ENCODE measurements at places on chromosomes 6 and 20. TPM values are rescaled to one million over a fixed set of nuclear protein-coding genes. Genes with fewer than 3 reads are reported as not detected.

GRCh38 chr6:36329798-36330291, 6.8 kb downstream of the BNIP5 start:
- no peak overlapping the region for H3K27ac ChIP-seq
- DNase-seq, result no peak
- peaks cover 2% of the 10 kb centered on the region for H3K4me1 ChIP-seq
- no peaks in the 10 kb centered on the region for H3K36me3 ChIP-seq
- H3K27me3 ChIP-seq, result peaks cover 11% of the 10 kb centered on the region

GRCh38 chr6:129936329-129937165, 75.4 kb upstream of the TMEM244 start:
- peaks cover 4% of the 10 kb centered on the region for H3K4me1 ChIP-seq
- H3K4me3 ChIP-seq, result no peak overlapping the region
- H3K27me3 ChIP-seq, result peaks cover 18% of the 10 kb centered on the region

DNA sequence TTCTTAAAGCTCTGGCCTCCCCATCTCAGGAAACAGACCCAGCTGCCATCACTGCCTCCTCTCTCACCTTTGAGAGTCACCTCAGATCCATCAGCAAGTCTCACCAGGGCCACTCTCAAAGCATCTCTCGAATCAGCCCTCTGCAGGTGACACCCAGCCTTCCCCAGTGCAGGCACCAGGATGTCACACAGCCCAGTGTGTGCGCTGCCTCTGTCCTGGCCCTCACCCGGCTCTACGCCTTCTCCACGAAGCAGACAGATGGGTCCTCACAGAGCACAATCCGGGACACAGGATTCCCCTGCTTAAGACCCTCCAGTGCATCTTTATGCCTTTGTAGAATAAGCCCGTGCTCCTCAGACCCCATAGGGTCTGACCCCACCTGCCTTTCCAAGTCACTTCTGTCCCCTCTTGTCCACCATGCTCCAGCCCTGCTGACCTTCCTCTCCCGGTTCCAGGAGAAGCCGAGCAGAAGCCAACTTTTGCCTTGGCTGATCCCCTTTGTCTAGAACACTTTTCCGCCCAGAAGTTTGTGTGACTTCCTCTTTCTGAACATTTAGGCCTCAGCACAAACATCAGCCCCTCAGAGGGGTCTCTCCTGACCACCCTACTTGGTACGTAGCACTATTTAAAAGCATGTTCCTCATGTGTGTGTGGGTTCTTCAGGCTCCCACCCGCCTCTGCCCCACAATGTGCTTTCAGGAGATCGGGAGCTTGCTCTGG, 60.2 kb downstream of the PSMG4 start:
- peaks cover 16% of the 10 kb centered on the region for H3K27me3 ChIP-seq
- H3K4me1 ChIP-seq, result peaks cover 7% of the 10 kb centered on the region
- H3K27ac ChIP-seq, result no peak overlapping the region
- no peak overlapping the region for H3K4me3 ChIP-seq
- H3K36me3 ChIP-seq, result no peaks in the 10 kb centered on the region

GRCh38 chr20:62088258-62089127, 22.8 kb upstream of the TAF4 start:
- no peak overlapping the region for H3K4me3 ChIP-seq
- no peak overlapping the region for H3K27ac ChIP-seq
- H3K36me3 ChIP-seq, result no peaks in the 10 kb centered on the region
- peaks cover 13% of the 10 kb centered on the region for H3K27me3 ChIP-seq
- no peak for DNase-seq

GRCh38 chr6:29490055-29490454, 2.3 kb upstream of the MAS1L start:
- no peak overlapping the region for H3K27ac ChIP-seq

GRCh38 chr6:100271625-100272024, 193.1 kb downstream of the SIM1 start:
- no peaks in the 10 kb centered on the region for H3K4me1 ChIP-seq
- H3K27me3 ChIP-seq, result peaks cover 2% of the 10 kb centered on the region
- H3K27ac ChIP-seq, result no peak overlapping the region
- H3K4me3 ChIP-seq, result no peak overlapping the region
- no peaks in the 10 kb centered on the region for H3K36me3 ChIP-seq

- H3K27me3 ChIP-seq, result no peaks in the 10 kb centered on the region
- DNase-seq, result no peak
- peaks cover 5% of the 10 kb centered on the region for H3K36me3 ChIP-seq
- H3K4me3 ChIP-seq, result no peak overlapping the region
- no peak overlapping the region for H3K27ac ChIP-seq
- peaks cover 39% of the 10 kb centered on the region for H3K4me1 ChIP-seq
Measured at GRCh38 chr20:58402827-58403226, 13.8 kb downstream of the VAPB start.

SPTLC3 gene
- total RNA-seq, result not detected

SEC63 gene
- total RNA-seq, result 64.4 TPM

DNA sequence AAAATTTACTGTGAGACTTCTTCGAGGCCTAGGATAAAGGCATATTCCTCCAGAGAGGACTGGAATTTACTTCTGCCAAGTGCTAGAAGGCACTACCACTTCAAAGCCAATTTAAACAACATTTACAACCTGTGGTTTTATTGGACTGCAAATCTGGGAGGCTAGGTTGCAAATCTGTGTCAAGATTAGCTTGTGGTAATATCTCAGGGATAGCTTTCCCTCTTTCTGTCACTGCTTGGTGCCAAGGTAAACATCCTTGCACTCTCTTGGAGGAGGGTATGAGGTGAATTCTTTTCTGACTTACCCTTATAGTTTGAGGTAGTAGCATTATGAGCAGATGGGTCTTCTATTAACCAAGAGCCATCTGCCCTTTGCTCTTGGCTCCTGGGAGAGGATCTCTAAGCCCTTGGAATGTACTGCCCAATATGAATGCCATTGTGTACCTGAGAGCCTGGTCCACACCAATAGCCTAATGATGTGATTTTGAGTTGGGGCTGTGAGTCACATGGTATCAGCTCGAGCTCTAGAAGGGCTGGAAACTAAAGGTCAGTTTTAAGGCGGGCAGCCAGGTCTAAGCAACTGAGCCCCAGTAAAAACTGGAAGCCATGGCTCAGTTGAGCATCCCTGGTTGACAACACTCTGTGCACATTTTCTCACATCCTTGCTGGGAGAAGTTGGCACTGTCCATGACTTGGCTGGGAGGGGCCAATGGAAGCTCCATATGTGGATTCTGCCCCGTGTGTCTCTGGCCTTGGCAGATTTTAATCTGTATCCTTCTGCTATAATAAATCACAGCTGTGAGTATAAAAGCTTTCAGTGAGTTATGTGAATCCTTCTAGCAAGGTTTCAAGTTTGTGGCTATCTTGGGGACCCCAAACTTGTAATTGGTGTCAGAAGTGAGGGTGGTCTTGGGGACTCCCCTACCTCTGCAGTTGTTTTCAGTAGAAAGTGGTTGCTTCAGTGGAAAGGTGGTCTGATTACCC, 188.1 kb downstream of the UBE3D start:
- H3K36me3 ChIP-seq, result no peaks in the 10 kb centered on the region
- peaks cover 2% of the 10 kb centered on the region for H3K27me3 ChIP-seq
- H3K4me1 ChIP-seq, result no peaks in the 10 kb centered on the region
- no peak overlapping the region for H3K4me3 ChIP-seq

GRCh38 chr20:64010711-64011237, 25.2 kb upstream of the C20orf204 start:
- peaks cover 71% of the 10 kb centered on the region for H3K36me3 ChIP-seq
- H3K27me3 ChIP-seq, result no peaks in the 10 kb centered on the region
- no peak overlapping the region for H3K27ac ChIP-seq
- H3K4me1 ChIP-seq, result peaks cover 3% of the 10 kb centered on the region

DNA sequence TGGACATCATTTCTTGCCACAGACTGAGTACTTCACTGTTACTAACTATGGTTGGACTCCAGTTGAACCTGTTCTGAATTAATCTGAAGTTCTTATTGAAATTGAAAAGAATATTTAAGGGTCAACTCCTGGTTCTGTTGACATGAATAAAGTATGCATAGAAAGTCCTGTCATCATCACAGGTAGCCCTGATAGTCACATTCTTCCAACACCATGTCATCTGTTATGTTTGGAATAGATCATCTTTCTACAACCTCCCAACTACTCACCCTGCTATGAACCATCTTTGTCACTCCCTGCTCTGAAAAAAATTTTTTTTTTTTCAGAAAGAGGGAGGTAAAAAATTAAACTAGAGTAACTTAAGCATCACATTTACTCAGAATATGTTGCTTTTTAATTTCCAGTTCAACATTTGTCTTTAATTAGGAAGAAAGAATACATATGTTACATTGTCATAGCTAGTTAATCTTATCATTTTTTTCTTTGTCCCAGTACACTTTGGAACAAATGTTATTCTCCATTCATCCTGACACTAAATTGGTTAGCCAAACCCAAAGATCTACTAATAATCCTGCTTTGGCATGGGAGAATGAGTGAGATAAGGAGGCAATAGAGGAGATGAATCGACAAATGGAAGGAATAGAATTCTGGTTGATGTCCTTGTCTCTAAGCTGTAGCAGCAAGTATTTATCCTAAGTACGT, 775.1 kb upstream of the NRSN1 start:
- DNase-seq, result no peak
- H3K36me3 ChIP-seq, result no peaks in the 10 kb centered on the region
- H3K4me1 ChIP-seq, result no peaks in the 10 kb centered on the region
- no peaks in the 10 kb centered on the region for H3K27me3 ChIP-seq

- no peaks in the 10 kb centered on the region for H3K36me3 ChIP-seq
- no peak for DNase-seq
- H3K4me1 ChIP-seq, result peaks cover 41% of the 10 kb centered on the region
- H3K27ac ChIP-seq, result peak overlapping the region; percentile 90
Measured at GRCh38 chr20:33410081-33410742, 8.9 kb upstream of the CDK5RAP1 start.

SLC22A7 gene
- total RNA-seq, result not detected

GRCh38 chr20:63574156-63574828, at the start of gene HELZ2:
HELZ2 (minus strand) TSS chr20:63574239; CDS start chr20:63572385, 1,854 bp downstream.
- peak within 1 kb of the TSS; percentile 83 for H3K4me3 ChIP-seq
- H3K4me1 ChIP-seq, result peaks cover 12% of the 10 kb centered on the region
- peak; percentile 55 for DNase-seq
- peak within 1 kb of the TSS; percentile 70 for H3K27ac ChIP-seq

- H3K4me1 ChIP-seq, result no peaks in the 10 kb centered on the region
- no peak overlapping the region for H3K27ac ChIP-seq
- no peak for DNase-seq
- H3K27me3 ChIP-seq, result peaks cover 2% of the 10 kb centered on the region
- no peaks in the 10 kb centered on the region for H3K36me3 ChIP-seq
- no peak overlapping the region for H3K4me3 ChIP-seq
Measured at GRCh38 chr6:119032428-119032827, 46.0 kb downstream of the FAM184A start.

RAB44 gene
- 0.20 TPM for total RNA-seq

DNA sequence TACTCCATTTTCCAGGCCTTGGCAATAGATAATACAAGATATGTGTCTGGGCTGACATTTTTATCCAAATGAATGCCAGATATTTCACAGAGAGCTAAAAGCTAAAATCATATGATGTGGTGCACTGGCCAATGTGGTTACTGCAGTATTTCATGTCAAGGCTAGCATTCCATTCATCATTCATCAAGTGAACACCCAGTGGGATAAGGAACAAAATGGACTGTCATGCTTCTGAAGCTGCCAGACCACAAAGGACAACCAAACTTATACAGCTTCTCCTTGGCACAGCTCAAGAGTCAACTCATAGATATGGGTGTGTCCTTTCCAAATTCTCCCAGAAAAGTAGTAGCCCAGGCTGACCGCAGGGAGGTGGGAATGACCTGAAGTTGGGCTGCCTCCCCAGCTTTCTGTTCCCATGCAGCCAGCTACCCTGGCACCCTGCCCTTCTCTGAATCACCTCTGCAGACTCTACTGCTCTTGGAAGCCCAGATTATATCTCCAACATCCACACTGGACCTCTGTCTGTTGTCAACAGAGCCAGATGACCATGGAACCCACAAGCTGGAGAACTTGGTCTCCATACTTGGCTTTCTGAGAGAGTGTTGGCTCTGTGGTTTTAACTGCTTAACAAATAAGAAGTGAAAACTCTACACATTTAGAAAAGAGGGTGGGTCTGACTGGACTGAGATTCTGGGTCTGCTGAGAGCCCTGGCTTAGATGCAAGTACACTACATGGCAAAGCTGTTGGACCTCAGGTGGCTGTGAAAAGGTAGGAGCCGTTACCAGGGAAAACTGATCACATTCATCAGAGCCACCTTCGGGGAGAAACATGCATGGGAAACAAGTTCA, 122.8 kb downstream of the ALDH8A1 start:
- H3K4me3 ChIP-seq, result no peak overlapping the region
- no peaks in the 10 kb centered on the region for H3K27me3 ChIP-seq
- no peaks in the 10 kb centered on the region for H3K36me3 ChIP-seq
- DNase-seq, result no peak

MLN gene
- not detected for total RNA-seq

GRCh38 chr20:33443006-33443511, 504 bp downstream of the SNTA1 start:
- H3K4me3 ChIP-seq, result peak overlapping the region; percentile 79
- DNase-seq, result no peak
- H3K27me3 ChIP-seq, result no peaks in the 10 kb centered on the region
- H3K36me3 ChIP-seq, result peaks cover 3% of the 10 kb centered on the region

DNA sequence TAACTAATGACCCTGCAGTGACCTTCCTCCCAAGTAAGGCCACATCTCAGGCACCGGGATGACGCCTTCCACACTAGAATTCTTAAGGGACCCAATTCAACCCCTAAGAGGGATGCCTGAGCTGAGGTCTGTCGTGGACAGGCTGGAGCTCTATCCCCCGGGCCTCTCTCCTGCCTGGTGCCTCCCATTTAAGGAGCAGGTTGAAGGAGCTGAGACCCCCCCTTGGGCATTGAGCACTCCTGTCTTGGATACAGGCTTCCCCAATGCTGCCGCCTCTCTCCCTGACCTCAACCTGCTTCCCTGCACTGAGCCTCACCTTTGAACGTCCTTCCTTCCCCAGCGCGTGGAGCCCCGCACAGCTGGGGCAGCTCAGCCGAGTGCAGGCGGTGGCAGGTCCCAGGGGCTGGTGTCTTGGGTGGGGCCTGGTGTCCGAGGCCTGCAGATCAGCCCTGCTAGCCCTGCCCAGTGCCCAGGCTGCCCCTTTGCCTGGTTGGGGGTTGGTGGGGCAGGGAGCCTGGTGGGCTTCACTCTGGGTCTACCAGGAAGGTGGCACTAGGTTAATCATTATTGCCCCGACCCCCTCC, 19.9 kb upstream of the BHLHE23 start:
- no peak overlapping the region for H3K27ac ChIP-seq
- H3K4me3 ChIP-seq, result no peak overlapping the region
- no peaks in the 10 kb centered on the region for H3K36me3 ChIP-seq
- DNase-seq, result no peak
- peaks cover 39% of the 10 kb centered on the region for H3K27me3 ChIP-seq

GRCh38 chr20:38995536-38996044, 33.4 kb downstream of the DHX35 start:
- no peaks in the 10 kb centered on the region for H3K27me3 ChIP-seq
- DNase-seq, result no peak
- no peak overlapping the region for H3K27ac ChIP-seq

BCAS1 gene
- 1.3 TPM for total RNA-seq

FHL5 gene
- total RNA-seq, result not detected
